ENCODE measurements at places on chromosomes 11 and 22. TPM values are rescaled to one million over a fixed set of nuclear protein-coding genes. Genes with fewer than 3 reads are reported as not detected.

GRCh38 chr11:69172674-69173073, 16.9 kb downstream of the SMIM38 start:
- DNase-seq, result no peak

DNA sequence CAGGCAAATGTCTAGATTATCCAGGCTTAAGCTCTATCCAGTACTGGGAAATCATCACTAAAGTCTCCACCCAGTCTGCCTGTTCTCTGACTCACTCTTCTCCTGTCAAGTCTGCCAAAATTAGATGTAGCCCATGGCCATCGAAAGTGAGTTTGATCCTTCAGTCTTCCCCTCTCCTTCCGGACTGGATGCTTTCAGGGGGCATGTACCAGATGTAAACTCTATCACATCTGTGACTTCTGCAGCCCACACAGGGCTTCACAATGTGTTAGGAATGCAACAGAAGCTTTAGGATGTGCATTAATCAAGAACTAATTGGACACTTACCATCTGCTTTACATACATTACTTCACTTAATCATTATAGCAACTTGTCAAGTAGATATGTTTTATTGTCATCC, 12.3 kb downstream of the ME3 start:
- no peak for DNase-seq

GRCh38 chr11:111911563-111912401, at the start of gene CRYAB:
CRYAB (minus strand) TSS chr11:111911770; CDS start chr11:111911724, 46 bp downstream.
- DNase-seq, result peak; percentile 67

DNA sequence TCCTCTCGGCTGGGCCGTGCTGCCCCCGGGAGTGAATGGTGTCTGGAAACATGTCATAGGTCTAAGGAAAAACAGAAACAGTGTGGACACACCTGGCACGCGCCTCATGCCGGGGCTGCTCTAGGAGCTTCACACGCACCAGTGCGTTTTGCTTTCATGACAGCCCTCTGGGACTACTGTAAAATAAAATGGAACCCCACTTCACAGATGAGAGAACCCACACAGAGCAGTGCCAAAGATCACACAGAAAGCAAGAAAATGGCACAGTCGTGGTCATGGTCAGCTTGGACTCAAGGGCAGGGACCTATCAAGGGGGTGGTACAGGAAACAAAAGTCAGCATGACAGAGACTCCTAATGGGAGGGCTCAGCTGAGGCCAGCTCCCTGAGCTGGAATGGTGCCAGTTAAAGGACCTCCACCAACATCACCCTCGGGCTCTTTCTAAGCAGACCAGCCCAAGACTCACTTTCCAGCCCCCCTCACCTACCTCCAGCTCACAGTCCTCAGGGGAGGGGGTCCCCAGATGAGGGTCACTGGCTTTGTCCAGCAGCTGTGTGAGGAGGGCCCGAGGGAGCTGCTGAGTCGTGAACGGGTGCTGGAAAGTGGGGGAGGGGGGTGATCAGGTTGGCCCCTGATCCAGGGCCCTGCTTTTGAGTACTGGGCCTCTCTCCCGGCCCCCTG, 3.3 kb downstream of the MAP4K2 start:
- DNase-seq, result no peak

DNA sequence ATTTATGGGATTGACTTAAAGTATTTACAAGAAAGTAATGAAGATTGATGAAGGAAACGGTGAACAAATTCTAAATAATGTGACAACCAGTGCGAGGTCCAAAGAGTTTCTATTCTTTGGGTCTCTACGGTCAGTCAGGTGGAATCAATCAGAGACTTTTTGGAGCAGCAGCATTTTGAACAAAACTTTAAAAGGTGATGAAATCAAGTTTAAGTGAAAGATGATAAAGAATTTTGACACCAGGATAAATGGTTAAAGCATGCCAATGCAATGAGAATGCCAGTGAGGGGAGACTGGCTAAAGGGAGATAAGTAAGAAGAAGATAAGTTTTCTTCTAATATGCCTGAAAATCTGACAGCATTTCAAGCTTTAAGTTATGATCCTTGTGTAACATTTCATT, 67.9 kb downstream of the DCUN1D5 start:
- no peak for DNase-seq

- no peak for DNase-seq
Measured at GRCh38 chr11:119828819-119829218, 99.8 kb upstream of the NECTIN1 start.

- no peak for DNase-seq
Measured at GRCh38 chr11:121117788-121118187, 16.7 kb downstream of the TECTA start.

DNA sequence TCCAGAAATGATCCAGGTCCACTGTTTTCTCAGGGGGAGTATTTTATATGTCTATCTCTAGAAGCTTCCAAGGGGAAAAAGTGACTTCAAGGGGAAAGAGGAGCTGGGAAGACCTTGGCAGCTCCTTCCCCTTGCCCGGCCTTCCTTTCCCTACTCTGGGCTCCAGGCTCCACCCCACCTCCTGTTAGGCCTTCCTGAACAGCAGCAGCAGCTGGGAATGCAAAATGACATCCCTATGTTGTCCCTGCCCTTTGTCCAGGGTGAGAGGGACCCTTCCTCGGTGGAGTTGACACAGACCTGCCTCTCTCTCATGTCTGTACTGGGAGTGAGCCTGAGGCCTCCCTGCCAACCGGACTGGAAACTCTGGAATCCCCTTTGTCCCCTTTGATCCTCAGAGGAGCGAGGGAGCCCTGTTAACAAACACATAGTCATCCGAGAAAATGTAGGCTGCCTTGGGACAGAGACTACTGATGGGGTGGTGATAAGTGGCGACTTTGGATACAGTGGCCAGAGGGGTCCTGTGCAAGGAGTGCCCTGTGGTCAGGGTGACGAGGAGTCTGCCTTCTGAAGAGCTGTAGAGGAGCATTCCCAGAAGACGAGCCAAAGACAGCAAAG, 9.0 kb upstream of the MALAT1 start:
- DNase-seq, result no peak

GRCh38 chr11:48002561-48002960, 22.2 kb downstream of the PTPRJ start:
- no peak for DNase-seq

GRCh38 chr22:22207845-22208564, 36.6 kb upstream of the VPREB1 start:
- DNase-seq, result peak; percentile 46

The RFPL3 gene
- total RNA-seq, result not detected

The PGA3 gene
- total RNA-seq, result 0.26 TPM

GRCh38 chr11:9607511-9607899, 34.0 kb downstream of the WEE1 start:
- no peak for DNase-seq
